ENCODE measurements at places on chromosomes 13 and 19.

- no peak for DNase-seq
Observed at GRCh38 chr13:80571346-80572307, 230.7 kb upstream of the SPRY2 start.

DNA sequence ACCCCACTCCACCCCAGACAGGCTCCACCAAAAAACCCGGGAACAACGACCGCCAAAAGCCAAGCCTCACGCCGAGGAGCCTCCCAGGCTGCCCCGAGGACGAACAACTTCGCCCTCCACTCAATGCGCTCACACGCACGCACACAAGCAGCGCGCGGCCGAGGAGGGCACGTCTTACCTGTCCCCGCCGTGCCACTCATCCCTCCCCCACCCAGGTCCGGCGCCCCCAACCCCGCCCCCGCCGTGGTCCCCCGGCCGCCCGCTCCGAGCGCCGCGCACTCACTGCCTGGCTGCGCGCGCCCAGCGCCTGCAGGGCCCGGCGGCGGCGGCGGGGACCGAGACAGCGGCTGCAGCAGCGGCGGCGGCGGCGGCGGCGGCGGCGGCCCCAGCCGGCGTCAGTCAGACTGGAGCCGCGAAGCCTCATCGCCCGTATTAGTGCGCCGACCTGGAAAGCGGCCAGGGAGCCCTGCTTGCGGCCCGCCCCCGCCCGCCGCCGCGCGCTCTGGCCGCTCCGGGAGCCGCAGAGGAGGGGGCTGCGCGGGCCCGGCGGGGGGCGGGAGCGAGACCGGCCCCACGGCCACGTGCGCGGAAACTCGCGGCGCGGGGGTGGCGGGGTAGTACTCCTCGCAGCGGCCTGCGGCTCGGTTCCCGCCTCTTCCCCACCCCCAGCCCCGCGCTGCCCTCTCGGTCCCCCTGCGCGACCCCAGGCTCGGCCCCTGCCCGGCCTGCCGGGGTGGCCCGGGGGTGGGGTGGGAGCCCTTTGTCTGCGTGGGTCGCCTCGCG lies at the start of gene SMAD9:
SMAD9 (minus strand) TSS at position 406 of the 783 bp plus-strand sequence. CDS start 40,549 bp downstream, outside the sequence.
- peak; percentile 12 for DNase-seq

DNA sequence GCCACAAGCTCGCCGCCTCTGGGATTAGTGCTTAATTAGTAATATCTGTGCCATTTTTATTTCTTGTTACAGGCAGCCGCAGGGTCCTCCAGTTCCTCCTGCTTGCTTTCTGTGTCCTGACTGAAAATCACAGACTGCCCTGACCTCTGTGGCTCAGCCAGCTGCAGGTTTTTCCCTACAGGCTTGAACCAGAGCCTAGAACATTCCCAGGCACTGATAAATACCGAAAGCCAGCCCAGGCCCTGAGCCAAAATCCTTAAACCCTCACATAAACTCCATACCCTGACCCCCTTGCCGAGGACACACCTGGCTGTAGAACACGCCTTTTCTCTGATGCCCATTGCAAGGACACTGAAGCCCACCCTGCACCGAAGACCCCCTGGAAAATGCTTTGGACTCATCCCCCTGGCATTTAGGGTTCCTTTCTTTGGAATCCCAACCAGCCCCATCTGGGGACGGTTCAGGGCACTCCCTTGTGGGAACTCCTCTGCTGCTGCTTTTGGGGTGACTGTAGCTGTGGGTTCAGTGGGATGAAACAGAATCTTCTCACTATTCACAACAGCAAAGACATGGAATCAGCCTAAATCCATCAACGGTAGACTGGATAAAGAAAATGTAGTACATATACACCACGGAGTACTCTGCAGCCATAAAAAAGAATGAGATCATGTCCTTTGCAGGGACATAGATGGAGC lies 15.5 kb downstream of the DPP9 start:
- no peak for DNase-seq

- no peak for DNase-seq
Observed at GRCh38 chr13:36212789-36213188, 1.6 kb downstream of the SOHLH2 start.

GRCh38 chr13:45325806-45326205 lies 15.2 kb downstream of the TPT1 start:
- peak; percentile 39 for DNase-seq

- DNase-seq: no peak
Observed at GRCh38 chr13:47114030-47114429, 217.2 kb upstream of the HTR2A start.

DNA sequence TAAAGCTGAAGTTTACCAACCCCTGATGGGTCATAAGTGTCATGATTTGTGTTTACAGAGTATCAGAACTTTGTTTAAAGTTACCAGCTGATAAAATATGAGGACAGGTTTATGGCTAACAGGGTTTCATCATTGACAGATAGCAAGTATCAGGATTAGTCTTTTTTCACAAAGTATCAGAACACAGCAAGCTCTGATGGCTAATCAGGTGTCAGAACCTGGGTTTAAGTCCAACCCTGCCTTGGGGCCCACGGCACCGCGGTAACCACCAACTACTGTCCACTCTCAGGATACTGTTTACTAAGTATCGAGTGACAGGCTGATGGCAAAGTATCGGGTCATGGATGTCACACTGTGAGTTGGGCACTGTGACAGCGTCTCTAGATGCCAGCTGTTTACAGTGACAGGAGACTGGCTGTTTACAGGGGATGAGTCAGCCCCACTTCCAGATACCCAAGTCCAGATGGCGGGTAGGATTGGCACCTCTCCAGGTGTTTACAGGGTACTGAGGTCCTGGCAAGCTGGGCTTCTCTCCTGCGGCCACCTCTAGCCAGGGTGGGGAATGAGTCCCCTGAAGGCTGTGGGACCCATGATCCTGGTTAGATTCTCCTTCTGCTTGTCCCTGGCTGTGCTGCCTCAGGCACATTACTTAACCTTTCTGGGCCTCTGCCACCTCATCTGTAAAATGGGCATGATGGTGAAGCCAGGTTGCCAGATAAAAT lies 21.8 kb downstream of the ARRDC2 start:
- DNase-seq: peak; percentile 34

GRCh38 chr13:27730191-27730590 lies 62.1 kb upstream of the GSX1 start:
- DNase-seq: no peak

DNA sequence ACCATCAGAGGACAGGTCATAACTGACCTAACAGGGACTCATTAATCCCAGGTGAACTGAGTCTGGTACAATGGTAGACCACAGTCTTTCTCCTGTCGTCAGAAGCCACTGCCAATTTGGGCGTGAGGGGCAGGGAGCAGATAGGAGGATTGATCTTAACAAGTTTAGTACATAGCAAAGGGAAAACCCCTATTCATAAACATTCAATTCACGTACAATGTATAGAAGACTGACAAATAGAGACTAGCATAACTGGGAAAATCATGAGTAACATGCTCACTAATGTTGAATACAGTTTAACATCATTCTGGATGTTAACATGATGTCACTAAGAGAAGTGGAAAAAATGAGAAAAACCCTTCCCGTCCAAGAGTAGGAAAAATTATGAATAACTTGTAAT lies 54.1 kb downstream of the SLC7A1 start:
- DNase-seq: no peak

GRCh38 chr13:35736876-35737275 lies 260.4 kb upstream of the MAB21L1 start:
- DNase-seq: no peak

- peak; percentile 45 for DNase-seq
Observed at GRCh38 chr19:8001995-8002849, 3.2 kb downstream of the ELAVL1 start.

- DNase-seq: no peak
Observed at GRCh38 chr19:2197270-2197669, 33.5 kb downstream of the DOT1L start.

DNA sequence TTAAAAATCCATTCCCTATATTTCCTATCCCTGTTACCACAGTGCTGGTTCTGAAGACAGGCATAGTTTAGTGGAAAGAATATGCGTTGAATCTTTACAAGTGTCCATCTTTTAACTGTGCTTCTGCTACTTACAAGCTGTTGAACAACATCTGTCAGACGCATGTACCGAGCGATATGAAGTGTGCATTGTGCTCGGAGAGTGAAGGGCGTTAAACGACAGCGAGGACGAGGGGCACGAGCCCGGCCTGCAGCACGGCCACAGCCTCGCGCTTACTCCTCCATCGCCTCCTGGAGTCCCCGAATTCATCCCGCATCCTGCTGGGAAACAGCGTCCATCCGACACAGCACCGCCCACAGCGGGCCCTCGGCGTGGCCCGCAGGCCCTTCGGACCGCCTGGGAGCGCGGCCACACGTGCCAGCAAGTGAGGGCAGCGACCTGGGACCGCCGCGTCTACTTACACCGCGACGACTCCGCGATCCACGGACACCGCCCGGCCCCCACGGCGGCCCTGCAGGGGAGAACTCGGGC lies 514 bp downstream of the PCID2 start:
- no peak for DNase-seq

DNA sequence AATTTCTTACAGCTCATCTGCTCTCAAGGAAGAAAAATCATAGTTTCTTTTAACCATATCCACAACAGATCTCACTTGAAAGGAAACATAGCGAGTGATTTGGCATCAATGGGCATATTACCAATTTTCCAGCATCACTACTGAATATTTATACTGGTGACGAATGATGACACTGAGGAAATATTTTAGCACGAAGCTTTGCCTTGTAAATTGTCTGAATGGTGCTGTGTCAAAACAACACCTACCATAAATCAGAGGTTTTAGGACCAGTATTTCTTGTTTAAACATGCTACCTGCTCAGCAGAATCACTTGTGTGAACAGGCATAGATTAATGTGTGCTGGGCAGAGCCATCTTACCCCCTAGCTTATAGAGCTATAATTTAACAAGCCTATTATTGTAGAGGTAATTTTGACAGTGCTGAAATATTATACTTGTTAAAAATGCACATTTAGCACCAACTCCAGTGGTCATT lies 146.8 kb downstream of the ABCC4 start:
- DNase-seq: no peak

DNA sequence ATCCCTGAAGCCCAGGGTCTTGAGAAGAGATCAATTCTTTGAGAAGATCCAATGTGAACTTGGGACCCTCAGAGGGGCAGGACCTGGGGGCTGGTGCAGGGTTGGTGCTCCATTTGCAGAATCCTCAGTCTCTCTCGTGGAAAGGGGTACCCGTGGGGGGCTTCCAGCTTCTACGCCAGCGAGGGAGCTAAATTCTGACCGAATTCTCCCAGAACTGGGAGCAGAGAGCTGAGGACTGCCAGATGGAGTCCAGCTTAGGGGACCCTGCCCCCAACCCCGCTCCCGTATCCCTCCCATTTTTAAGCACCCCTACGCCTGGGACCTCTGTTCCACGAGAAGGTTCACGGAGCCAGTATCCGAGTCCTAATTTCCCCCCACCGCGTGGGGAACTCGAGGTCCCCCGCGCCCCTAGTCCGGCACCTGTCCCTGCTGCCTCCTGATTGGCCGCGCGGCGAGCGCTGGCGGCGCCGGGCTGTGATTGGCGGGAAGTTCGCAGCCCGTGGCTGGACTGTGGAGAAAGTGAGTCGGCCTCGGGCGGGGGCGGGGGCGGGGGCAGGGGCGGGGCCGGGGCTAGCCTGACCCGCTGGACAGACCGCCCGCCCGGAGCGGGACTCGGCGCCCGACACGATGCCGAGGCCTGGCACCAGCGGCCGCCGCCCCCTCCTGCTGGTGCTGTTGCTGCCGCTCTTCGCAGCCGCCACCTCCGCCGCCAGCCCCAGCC lies 4.4 kb upstream of the LTBP4 start:
- DNase-seq: no peak

Data from SW 1271 (cell line).